ENCODE measurements at places on chromosomes 1 and 21.
A peak's percentile ranks its signal among the peaks of the same experiment; 100 is the strongest.

- no peak for DNase-seq
These were observed 57.5 kb downstream of the CASQ2 start for GRCh38 chr1:115710859-115711624.

DNA sequence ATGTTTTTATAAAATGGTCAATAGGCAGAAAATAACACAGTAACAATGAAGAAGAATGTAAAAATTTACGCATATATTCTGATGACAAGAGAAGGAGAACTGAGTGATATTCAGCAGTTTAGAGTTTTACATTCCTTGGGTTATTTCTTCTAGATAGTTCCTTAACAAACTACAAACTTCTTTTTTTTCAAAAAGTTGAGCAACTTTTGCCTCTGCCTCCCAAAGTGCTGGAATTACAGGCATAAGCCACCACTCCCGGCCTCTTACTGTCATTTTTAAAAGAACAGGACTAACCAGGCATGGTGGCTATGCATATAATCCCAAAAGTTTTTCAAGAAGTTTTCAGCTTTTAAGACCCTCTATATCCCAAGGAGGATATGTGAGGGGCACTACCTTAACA, 32.9 kb downstream of the ARNT start:
- no peak for DNase-seq

DNA sequence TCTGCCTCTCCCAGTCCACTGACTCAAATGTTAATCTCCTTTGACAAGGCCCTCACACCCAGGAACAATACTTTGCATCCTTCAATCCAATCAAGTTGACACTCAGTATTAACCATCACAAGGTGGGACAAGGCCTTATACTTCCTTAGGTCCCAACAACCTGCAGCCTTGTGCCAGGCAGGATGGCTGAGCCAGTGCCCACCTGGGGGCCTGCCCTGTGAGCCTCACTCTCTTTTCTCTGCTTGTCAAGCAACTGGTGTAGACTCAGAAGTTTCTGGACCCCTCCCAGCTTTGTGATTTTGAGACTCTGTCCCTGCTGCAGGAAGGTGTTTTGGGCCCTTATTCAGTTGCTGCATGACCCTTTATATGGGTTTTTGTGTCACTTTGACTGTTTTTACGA, 310.0 kb upstream of the C1orf174 start:
- DNase-seq: no peak

DNA sequence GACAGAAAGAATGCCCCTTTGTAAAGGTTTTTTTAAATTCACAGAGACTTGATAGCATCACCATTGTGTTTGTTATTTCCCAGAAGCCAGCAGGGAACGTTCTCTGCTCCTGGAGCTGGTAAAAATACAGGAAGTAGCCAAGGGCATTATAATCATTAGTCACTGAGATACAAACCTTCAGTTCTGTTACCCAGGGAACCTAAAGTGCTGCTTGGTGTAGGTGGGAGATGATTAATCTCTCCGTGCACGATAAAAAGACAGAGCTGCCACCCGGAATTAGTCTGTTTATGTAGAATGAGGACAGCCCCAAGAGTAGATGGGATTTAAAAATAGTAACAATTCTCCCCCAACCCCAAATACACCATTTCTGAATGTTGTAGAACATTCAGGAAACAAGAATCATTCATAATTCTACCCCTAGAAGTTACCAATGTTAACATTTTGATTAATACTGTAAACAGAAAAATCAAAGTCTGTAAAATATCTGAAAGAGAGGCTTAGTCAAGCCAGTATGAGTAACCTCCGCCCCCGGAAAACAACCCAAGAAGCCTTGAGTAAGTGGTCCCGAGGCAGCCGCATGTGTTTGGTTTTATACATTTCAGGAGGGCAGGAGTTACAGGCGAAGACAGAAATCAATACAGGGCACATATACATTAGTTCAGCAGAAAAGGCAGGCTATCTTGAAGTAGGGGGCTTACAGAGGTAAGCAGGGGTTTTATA, 45.3 kb upstream of the CTBS start:
- peak; percentile 75 for DNase-seq

GRCh38 chr1:65309304-65310077, at the start of gene DNAJC6:
Gene DNAJC6 (plus strand): TSS chr1:65309543. CDS start chr1:65309746, 203 bp downstream.
- DNase-seq: peak; percentile 37

DNA sequence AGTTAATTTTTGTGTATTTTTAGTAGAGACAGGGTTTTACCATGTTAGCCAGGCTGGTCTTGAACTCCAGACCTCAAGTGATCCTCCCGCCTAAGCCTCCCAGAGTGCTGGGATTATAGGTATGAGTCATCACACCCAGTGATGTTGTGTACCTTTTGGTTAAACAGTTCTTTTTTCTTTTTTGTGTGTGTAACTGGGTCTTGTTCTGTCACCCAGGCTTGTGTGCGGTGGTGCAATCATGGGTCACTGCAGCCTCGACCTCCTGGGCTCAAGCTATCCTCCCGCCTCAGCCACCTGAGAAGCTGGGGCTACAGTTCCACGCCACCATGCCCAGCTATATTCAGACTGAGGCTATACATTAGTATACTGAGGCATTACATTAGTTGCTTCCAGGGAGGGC, 37.8 kb downstream of the GABPB2 start:
- no peak for DNase-seq

- DNase-seq: no peak
These were observed 89.6 kb downstream of the LEPR start for GRCh38 chr1:65509912-65510680.

DNA sequence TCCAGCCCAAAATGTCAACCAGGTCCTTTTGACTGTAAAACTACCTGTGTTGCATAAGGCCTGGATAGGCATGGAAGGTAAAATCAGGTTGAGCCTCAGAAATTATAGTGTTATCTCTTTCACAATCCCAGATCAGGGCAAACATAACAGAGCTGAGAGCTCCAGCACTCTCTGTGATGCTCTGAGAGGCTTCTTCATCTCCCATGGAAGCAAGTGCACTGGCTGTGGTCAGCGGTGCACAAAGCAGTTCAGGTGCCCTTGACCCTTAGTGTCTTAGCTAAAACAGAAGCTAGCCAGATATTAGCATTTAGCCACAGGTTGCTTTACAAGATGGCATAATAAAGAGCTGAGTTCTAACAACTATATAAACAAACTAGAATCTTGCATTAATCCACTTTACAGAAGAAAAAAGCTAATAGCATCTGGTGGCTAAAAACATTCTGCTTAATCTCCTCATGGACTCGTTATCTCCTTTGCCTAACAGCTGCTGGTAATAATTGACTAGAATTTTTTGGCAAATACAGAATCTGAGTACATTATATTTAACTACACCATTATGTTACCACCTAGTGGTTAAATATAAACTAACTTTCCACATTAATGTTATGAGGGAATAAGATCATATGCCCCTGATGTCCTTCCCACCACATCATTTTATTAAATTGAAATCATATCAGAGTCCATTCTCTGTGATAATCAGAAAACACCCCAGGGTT, 25.6 kb upstream of the POGK start:
- DNase-seq: no peak

DNA sequence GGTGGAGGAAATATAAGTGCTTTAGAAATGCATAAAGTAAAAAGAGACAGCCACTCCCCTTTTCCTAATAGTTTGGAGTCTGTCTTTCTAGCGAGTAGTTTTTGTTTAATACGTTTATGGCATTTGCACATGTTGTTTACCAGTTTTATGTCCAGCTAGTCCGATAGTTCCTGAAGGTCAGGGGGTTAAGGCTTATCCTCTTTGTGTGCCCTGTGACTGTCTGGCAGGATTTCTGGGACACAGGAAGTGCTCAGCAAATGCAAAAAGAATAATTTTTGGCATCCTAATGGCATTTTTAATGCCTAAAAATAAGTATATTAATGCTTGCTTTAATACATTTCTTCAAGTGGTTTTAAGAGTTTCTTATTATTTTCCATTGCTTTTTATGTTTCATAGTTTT, 58.4 kb downstream of the DYRK1A start:
- DNase-seq: no peak

- no peak for DNase-seq
These were observed 13.4 kb upstream of the KRTAP7-1 start for GRCh38 chr21:30842990-30843389.

GRCh38 chr1:212410231-212410820, 4.4 kb downstream of the PACC1 start:
- DNase-seq: no peak

- DNase-seq: no peak
These were observed 39.6 kb upstream of the PGBD5 start for GRCh38 chr1:230465691-230466090.

DNA sequence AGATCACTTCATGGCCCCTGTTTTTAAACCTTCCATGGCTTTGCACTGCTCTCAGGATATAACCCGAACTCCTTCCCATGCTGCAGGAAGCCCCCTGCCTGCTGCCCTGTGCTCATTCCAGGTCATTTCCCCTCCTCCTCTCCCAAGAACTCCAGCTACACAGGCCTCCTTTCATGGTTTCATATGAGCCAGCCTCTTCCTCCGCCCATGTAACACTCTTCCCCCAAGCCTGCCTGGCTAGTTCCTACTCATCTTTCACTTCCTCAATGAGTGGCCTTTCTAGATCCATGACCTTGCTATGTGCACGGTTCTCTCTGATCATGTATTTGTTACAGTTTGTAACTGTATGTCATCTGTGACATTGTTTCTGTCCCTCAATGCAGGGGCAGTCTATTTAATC, 3.1 kb upstream of the NCF2 start:
- DNase-seq: no peak

DNA sequence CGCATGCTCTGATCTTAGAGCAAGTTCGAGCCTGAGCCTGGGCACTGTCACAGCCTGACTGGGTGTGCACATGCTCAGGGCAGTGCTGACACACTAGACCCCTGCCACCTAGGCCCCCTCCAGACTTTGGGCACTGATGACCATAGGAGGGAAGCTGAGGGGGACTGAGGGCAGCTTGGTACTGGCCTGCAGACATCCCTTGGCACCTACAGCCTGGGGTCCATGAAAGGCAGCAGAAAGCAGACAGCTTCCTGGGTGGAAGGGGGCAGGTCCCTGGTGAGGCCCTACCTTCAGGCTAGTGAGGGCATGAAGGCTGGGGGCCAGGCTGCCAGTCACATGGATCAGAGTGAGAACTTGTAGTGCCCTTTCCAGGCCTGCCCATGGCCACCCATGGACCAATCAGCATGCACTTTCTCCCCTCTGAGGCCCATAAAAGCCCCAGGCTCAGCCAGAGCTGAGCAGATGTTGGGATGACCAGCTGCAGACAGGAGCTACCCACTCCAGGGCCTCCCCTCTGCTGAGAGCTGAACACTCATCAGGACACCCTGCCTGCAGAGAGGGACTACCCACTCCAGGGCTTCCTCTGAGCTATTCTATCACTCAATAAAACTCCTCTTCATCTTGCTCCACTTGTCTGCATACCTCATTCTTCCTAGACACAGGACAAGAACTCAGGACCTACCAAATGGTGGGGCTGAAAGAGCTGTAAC, 680.8 kb downstream of the MATN1 start:
- no peak for DNase-seq

DNA sequence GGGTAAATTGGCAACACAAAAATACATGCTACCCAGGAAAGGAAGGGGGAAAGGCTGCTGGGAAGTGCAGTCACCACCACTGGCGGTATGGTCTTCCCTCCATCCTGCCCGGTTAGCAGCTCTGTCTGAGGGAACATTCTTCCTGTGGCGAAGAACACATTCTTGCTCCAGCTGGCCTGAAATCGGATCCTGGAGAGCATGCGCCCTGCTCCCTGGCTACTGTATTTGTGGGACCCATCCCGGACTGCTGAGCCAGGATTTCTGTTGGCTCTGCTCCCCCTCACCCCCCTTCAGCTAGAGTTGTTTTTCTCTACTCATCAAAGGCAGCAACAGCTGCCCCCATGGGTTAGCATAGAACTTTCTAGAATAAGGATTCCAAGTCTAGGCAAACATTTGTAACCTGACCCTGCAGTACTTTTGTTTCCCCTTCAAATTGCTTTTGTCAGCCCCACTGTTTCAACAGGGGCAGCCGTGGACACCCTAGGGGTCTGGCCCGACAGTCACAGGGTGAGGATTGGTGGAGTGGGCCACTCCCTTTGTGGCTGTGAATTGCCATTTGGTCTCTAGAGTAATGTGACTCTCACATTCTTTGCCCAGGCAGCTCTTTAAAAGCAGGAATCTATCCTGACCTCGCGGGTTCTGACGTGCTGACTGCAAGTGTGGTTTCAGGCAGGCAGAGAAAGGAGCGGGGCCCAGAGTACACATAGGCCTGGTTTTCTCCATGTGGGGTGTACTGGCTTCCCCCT, 157.7 kb downstream of the TOMM20 start:
- peak; percentile 93 for DNase-seq

- no peak for DNase-seq
These were observed 581.5 kb downstream of the RWDD3 start for GRCh38 chr1:95815511-95815910.

DNA sequence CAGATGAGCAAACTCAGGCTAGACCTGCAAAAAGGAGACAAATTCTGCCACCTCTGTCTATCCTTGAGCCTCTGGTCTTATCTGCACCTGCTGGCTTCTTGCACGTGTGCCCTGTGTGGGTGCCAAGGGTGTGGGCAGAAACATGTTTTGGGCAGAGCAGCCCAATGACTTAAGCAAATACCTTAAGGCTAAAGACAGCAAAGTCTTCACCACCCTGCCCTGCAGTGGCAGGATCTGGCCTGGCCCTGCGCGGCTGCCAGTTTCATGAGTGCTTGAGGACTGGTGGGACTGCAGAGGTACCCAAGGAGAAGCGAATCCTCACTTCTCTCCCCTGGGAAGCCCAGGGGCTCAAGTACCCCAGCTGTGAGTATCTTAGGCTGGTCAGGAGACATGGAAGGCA, 3.8 kb upstream of the SLC26A9 start:
- no peak for DNase-seq

DNA sequence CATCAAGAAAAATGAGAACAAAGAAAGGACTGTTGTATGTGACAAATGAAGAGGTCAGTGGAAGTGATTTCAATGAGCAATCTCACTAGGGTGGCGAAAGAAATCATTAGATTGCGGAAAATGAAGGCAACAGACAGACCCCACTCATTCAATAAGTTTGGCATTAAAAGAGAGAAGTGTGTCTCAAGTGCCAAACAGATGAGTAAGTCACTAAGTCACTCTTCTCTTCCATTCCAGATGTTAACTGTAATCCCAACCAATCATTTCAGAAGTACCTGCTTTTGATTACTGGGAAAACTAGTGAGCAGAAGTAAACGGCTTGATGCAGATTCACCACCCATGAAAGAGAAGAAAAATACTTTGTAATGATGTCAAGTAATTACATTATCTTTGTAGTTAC, 144.3 kb upstream of the PRMT6 start:
- no peak for DNase-seq

- DNase-seq: no peak
These were observed 671.9 kb downstream of the PTPRC start for GRCh38 chr1:199310708-199311107.

- DNase-seq: no peak
These were observed 146.4 kb downstream of the GREM2 start for GRCh38 chr1:240465531-240465940.
